ENCODE measurements at places on chromosomes 6 and 20.
A peak's percentile ranks its signal among the peaks of the same experiment; 100 is the strongest.

DNA sequence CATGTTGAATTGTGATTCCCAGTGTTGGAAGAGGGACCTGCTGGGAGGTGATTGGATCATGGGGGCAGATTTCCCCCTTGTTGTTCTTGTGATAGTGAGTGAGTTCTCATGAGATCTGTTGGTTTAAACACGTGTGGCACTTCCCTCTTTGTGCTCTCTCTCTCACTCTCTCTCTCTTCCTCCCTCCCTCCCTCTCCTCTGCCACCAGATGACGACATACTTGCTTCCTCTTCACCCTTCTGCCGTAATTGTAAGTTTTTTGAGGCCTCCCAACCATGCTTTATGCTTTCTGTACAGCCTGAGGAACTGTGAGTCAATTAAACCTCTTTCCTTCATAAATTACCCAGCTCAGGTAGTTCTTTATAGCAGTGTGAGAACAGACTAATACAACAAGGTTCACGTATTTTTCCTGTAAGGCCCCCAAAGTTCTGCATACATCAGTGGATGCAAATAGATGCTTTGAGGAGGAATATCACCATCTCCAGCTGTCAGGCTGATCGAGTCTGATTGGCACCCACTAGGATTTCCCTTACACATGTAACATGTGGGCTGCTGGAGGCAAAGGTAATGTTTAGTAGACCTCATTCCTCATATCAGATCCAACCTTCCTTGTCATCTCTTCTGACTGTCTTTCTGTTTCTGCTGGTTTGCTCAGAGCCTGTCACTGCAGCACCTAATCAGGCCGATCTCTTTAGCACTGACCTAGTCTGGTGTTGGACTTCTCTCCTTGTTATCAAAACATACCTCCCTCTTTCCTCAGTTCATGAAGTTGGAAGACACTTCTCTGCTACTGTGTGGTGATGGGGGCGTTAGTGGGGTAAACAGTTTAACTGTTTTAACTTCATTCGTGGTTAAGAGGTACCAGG is 54.3 kb upstream of the BACH2 start:
- DNase-seq, result peak; percentile 19

DNA sequence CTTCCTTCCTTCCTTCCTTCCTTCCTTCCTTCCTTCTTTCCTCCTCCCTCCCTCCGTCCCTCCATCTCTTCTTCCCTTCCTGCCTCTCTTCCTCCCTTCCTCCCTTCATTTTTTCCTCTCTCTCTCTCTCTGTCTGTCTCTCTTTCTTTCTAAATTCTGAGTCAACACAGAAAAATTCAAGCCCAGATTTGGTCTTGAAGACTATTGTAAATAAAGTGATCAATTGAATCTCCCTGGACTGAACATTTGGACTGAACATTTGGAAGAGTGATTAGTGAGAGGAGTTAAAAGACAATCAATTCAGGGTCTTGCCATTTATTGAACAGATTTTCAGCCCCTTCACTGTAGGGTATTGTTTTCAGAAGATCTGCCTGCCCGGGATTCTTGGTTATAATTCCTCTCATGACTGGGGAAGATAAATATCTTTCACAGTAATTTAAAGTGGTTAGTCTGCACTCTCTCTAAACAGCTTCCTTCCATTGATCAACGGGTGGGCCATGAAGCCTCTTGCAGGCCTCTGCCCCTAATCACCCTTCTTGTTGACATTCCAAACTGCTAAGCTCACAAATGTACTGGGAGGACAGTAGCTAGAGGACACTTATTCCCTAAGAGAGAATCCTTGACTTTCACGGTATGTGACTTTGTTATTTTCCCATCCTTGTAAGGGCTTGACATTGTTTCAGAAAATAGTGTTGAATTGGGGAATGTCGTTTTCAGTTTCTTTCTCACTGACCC is 101.7 kb upstream of the BMP2 start:
- no peak for DNase-seq

DNA sequence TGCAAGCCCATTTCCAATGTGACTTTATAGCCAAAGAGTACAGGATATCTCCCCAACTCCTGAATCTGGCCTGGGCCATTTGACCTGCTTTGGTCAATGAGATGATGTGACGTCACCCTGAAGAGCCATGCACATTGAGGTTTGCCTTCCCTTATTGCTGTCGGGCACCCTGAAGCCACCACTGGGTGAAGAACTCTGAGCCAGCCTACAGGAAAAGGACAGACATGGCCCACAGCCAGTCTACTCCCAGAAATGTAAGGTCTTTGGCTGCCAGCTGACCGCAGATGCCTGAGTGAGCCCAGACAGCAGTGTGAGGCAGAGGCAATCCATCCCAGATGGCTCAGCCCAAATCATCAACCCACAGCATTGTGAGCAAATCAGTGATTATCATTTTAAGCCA is 3.7 kb upstream of the SYNDIG1 start:
- no peak for DNase-seq

- DNase-seq, result no peak
These were observed 132.9 kb downstream of the JPH2 start for GRCh38 chr20:44054118-44054517.

DNA sequence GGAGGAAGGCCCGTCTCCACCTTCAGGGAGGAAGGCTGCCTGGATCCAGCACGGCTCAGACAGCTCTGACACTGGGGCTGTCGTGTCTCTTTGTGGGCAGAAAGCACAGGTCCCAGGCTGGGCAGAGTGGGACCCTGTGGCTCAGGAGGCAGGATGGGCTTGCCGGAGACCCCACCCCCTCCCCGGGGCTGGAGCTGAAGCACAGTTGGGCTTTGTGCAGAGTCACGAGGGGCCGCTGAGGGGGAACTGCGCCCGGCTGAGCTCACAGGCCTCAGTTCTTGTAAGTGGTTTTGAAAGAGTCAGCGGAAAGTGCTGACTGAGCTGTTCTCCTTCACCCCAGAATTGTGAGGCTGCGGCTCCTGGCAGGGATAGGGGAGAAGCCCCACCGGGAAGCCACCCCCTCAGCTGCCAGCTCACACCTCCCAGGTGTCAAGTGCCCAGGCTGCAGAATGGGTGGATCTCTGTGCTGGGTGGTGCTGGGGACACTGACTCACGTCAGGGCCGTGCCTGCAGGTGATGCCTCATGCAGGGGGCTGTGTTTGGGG is 145.5 kb upstream of the RNF24 start:
- DNase-seq, result no peak

DNA sequence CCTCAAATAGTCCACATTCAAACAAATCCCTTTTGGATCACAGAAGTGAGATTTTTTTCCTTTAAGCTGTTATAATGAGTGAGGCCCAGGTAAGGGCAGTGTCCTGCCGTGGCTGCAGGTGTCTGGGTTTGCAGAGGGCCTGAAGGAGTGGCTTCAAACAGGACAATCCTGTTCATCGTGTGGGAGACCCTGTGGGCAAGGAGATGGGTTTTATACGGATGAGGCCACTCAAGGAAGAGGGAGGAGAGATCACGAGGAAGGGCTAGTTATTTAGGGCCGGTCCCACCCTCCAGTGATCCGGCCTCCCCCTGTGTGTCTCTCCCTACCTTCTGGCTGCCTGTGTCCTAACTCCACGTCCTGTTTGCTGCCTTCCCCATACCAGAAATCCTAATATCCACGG is 33.8 kb downstream of the PPP1R14C start:
- no peak for DNase-seq

DNA sequence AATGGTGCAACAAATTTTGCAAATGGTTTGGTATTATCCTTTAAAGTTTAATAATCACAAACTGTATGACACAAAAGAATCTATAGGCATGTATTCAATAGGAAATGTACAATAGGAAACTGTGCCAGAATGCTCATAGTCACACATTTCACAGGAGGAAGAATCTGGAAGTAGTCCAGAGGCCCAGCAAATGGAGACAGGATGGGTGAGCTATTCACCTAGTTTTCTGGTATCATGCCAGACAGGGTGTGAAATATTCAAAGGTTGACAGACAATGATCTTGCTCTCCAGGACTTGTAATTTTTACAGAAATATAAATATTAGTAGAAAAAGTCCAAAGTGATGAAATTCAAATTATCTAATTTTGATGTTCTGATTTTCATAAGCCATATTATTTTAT is 520.1 kb upstream of the IMPG1 start:
- no peak for DNase-seq

- no peak for DNase-seq
These were observed 30.4 kb downstream of the KIZ start for GRCh38 chr20:21156266-21156665.

GRCh38 chr6:41353333-41353732 is 17.9 kb downstream of the NCR2 start:
- no peak for DNase-seq

DNA sequence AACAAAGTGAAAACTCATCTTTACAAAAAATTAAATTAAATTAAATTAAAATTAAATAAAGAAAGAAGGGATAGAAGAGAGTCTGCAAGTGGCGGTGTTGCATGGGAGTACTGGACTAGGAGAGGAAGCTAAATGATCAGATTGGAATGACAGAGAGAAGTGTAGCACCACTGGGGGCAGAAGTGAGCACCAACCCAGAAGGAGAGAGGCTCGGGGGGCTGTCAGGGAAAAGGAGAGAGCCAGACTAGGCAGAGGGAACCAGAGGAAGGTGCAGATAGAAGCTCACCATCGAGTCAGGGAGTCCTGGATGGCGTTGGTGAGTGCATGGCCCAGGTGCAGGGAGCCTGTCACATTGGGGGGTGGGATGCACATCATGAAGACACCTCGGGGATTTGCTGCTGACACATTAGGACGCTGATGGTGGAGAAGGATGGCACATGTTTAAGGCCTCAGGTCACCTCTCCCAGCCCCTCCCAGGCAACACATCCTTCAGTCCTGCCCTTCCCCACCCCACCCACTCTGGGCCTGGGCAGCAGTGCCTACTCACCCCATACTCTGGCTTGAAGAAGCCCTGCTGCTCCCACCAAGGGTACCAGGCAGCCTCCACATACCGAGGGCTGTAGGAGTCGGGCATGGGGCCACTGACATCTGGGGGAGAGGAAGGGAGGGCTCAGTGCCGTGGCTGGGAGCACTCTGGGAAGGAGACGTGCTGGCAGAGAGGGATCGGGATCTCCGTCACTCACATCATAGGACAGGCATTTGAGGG is 4.0 kb downstream of the VARS1 start:
- peak; percentile 33 for DNase-seq

GRCh38 chr6:118685823-118686449 is 34.5 kb upstream of the CEP85L start:
- DNase-seq, result no peak

DNA sequence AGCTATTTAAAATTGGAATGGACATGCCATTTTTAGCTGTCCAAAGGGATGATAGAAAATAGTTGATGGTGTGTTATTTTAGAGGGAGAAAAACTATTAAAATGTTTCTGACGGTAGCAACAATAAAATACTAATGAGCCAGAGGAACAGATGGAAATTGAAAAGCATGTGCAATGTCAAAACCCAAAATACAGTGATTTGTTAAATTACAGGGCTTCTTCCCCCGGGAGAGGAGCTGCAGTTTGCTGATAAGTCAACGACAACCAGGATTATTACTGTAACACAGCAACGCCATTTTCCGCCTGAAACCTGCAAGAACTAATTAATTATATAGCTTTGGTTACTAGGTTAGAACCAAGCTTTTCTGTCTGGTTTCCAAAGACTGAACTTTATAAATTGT is 179.6 kb upstream of the SPTLC3 start:
- DNase-seq, result no peak

DNA sequence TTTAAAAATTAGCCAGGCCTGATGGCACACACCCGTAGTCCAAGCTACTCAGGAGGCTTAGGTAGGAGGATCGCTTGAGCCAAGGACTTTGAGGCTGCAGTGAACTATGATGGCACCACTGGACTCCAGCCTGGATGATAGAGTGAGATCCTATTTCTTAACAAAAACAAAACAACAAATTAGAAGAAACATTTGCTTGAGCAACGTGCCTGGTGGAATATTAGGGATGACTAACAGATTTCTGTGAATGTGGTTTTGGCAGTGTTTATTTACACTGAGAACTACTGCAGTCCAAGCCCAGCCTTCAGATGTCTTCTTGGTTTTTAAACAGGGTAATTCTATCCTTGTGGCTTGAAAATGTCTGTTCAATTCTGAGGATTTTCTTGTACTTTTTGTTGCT is 9.2 kb downstream of the PPP1R3G start:
- DNase-seq, result no peak

GRCh38 chr20:62651285-62652021 is 9.2 kb downstream of the SLCO4A1 start:
- DNase-seq, result peak; percentile 90

- DNase-seq, result no peak
These were observed 79.1 kb downstream of the SLC22A23 start for GRCh38 chr6:3377536-3378397.

DNA sequence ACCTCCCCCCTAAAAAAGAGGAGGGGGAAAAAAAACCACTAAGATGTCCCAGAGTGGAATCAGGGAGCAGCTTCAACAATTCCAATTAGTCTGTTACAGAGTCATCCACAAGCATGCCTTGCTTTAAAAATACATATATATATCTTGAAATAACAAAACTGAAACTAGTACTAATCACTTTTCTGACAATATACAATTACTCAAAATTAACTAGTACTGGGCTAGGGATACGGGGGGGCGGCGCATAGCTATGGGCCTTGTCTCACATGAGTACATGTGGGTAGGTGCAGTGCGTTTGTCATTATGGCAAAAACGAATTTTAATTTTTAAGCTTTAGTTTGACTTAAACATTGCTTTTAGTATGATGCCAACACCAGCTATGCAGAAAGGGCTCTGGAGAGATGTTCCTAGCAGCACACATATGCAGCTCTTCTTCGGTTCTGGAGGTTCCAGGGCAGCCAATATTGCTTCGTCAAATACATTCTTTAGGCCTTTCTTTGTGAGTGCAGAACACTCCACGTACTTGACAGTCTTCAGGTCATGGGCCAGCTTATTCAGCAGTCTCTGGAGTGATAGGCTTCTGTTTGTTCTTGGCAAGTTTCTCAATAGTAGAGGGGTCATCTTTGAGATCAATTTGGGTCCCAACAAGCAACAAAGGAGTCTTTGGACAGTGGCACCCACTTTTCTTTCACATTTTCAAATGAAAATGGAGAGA is 38.8 kb downstream of the ITCH start:
- DNase-seq, result no peak

DNA sequence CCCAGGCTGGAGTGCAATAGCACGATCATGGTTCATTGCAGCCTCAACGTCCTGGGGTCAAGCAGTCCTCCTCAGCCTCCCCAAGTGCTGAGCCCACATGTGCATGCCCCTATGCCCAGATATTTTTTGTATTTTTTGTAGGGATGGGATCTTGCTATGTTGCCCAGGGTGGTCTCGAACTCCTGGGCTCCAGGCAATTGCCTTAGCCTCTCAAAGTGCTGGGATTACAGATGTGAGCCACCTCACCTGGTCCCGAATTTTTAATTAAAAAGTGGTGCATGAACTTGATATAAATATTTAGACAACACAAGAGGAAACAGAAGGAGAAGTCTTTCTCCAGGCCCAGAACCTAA is 7.1 kb upstream of the RNF114 start:
- DNase-seq, result no peak

DNA sequence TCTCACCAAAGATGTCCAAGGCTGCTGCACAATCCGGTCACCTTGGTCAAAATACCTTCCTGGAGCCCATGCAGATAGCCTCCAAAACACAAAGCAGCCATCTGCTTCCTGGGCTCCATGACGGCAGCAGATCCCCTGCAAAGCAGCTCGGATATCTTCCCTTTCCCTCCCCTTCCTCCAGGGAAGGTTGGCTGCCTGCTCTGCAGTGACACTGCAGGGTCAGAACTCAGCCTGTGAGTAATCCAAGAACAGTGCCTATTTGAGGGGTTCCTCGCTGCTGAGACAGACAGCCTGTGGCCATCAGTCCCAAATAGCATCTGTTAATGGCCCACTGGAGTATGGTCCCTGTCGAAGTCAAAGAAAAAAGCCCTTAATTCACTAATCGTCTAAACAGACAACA is 270.8 kb downstream of the PREX1 start:
- no peak for DNase-seq

GRCh38 chr20:59124296-59125029 is 39.2 kb upstream of the ZNF831 start:
- no peak for DNase-seq
